ENCODE measurements at places on chromosomes 3 and 15.

- DNase-seq = no peak
These were observed 252.7 kb upstream of the ICE2 start for GRCh38 chr15:60731583-60732130.

- no peak for DNase-seq
These were observed 887.0 kb downstream of the ROBO1 start for GRCh38 chr3:78880603-78881461.

GRCh38 chr15:44102675-44103254, 92.3 kb downstream of the FRMD5 start:
- DNase-seq = no peak

DNA sequence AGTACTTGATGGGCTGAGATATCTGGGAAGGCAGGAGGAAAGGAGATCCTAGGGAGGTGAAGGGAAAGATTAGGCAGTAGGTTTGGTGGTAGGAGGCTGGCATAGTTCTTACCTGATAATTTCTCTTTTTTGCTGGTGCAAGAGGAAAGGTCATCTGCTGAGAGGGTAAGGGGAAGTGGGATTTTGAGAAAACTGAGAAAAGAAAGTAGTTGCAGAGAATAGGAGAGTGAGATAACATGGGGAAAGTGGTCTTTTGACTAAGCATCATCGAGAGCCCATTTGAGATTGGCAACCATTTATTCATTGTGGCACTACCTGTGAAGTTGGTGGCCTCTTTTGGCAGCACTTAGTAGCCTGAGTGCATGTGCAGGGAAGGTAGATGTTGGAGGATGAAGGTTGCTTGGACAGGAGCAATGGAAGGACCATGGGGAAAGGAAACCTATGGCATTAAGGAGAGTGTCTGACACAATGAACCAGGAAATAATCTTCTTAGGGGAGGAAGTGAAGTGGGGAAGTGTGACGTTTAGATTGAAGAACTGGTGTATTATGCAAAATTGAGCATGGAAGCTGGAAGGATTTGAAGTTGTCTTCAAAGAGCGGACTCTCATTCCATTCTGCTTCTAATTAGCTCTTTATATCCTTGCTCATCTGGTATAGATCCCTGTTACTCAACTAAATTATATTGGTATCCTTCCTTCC, 21.9 kb upstream of the USP13 start:
- DNase-seq = no peak

GRCh38 chr3:41602121-41602520, 359.8 kb downstream of the ULK4 start:
- no peak for DNase-seq

- no peak for DNase-seq
These were observed 168.2 kb downstream of the TP63 start for GRCh38 chr3:189799366-189799765.

DNA sequence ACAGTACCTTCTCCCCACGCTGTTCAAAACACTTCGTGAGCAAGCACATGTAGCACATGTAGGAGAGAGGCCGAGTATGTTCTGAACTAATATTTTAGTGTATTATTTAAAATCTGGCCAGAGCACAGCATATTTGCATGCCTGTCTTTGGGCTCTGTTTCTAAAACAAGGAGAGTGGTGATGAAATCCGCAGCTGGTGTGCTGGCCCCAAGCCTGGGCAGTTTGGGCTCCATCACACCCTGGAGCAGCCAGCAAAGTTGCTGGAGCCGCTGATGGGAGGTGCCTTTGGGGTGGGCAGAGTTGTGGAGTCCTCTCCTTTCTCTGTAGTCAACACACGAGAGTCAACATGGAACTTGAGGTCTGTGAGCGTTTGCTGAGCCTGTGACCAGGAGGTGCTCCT, 116.6 kb downstream of the SLCO3A1 start:
- DNase-seq = no peak

DNA sequence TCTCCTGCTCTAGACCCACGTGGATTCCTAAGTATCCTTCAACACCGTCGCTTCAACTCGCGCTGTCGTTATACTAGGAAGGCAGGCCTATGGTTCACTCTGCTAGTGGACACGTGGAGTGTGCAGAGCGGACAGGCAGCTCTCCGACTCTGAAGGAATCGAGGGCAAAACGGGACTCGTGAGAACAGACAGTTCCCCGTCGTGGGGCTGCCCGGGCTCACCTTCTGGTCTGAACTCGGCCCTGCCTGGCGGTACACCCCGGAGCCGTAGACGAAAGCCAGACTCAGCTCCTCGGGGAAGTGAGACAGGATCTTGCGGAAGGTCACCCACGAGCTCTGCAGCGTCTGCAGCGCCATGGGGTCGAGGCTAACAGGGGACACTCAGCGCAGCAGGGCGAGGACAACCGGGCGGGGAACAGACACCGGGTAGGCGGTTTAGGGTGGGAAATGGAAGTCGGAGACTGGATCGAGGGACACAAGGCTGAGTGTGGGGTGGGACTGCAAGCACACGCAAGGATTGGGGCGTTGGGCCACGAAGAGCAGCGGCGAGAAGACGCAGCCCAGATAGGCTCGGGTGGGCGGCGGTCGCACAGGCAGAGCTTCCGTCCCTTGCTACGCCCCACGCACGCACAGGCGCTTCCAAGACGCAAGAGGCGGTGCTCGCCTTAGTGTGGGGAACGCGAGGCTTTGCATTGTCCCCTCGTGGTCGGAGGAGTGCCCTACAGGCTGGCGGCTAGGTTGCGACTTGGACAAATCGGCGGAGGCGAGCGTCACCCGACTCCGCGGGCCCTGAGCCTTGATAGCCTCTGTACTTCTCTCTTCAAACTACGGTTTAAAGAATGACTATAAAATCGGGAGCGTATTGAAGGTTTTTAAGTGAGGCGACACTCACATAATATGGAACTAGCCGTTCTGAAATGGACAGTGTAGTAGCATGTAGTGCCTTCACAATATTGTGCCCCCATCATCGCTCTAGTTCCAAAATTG, at the start of gene TAMM41:
Gene TAMM41, minus strand, starts transcription at position 605 of the 986 bp plus-strand sequence. Its CDS starts 249 bp downstream, at position 356.
- DNase-seq = peak; percentile 20

DNA sequence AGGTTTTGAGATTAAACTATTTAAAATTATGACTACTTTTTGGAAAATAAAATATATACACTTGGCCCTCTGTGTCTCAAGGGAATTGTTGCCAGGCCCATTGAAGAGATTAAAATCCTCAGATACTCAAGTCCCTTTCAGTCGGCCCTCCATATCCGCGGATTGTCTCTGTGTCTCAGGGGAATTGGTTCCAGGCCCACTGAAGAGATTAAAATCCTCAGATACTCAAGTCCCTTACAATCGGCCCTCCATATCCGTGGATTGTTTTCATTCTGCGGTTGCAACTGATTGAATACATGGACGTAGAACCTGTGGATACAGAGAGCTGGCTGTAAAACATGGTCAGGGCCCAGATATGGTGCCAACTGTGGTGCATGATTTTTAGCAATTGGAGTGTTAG, 15.7 kb upstream of the LRCH3 start:
- DNase-seq = no peak

- DNase-seq = no peak
These were observed 4.7 kb downstream of the NFKBIZ start for GRCh38 chr3:101853982-101854381.

- DNase-seq = no peak
These were observed 5.3 kb upstream of the EID1 start for GRCh38 chr15:48872632-48873031.

Data from cortex of kidney (tissue), 1 donor.